Neural crest cell (in vitro differentiated cells): ENCODE measurements at places on chromosomes 1 and 21. TPM values are rescaled to one million over a fixed set of nuclear protein-coding genes. Genes with fewer than 3 reads are reported as not detected.

- no peak overlapping the region for H3K4me3 ChIP-seq
- H3K36me3 ChIP-seq, result peaks cover 4% of the 10 kb centered on the region
- H3K27me3 ChIP-seq, result no peaks in the 10 kb centered on the region
- no peak overlapping the region for H3K27ac ChIP-seq
- peaks cover 28% of the 10 kb centered on the region for H3K4me1 ChIP-seq
- no peak for DNase-seq
These were observed 499.6 kb upstream of the C1orf87 start for GRCh38 chr1:60573121-60573520.

DNA sequence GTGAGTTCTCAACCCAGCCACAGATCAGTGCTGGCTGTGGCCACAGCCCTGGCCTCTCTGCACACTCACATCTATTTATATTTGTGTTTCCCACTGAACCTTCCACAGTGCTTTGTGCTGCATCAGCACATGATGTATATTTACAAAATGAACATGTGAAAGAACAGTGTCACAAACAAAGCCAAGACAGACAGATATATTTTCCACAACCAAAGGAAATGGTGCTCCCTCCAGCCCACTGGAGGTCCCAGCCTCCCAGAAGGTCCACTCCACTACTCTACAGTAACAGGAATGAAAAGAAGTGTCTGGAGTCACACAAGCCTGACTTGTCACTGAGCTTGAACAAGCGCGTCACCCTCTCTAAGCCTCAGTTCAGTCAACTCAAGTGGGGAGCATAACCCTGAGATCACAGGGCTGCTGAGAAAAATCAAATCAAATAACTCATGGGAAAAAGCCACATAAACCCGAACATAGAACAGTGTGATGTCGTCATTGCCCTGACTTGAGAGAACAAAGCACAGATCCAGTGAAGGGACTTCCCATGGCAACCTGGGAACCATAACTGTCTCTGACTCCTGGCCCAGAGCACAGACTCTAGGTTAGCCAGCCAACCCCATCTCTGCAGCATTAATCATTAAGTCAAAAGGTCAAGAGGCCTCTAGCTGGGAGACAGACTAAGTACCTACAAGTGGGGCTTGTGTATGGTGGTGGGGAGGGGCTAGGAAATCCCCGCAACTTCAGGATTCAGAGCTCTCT, 121.2 kb downstream of the TRABD2B start:
- DNase-seq, result no peak
- peaks cover 10% of the 10 kb centered on the region for H3K4me1 ChIP-seq
- H3K36me3 ChIP-seq, result no peaks in the 10 kb centered on the region
- H3K27me3 ChIP-seq, result no peaks in the 10 kb centered on the region
- H3K4me3 ChIP-seq, result no peak overlapping the region
- H3K27ac ChIP-seq, result peak overlapping the region; percentile 73

GRCh38 chr1:156738407-156738806, 2.5 kb downstream of the MRPL24 start:
- H3K36me3 ChIP-seq, result peaks cover 2% of the 10 kb centered on the region
- peak overlapping the region; percentile 35 for H3K27ac ChIP-seq
- H3K27me3 ChIP-seq, result no peaks in the 10 kb centered on the region
- DNase-seq, result no peak

GRCh38 chr1:246613096-246613758, 47.0 kb downstream of the CNST start:
- no peak for DNase-seq
- no peaks in the 10 kb centered on the region for H3K36me3 ChIP-seq
- peak overlapping the region; percentile 80 for H3K27ac ChIP-seq
- H3K4me1 ChIP-seq, result peaks cover 11% of the 10 kb centered on the region
- no peak overlapping the region for H3K4me3 ChIP-seq

GRCh38 chr1:3625151-3625907, 514 bp downstream of the TPRG1L start:
- peak overlapping the region; percentile 93 for H3K4me3 ChIP-seq
- no peaks in the 10 kb centered on the region for H3K36me3 ChIP-seq
- H3K4me1 ChIP-seq, result peaks cover 22% of the 10 kb centered on the region
- no peak overlapping the region for H3K27ac ChIP-seq

DNA sequence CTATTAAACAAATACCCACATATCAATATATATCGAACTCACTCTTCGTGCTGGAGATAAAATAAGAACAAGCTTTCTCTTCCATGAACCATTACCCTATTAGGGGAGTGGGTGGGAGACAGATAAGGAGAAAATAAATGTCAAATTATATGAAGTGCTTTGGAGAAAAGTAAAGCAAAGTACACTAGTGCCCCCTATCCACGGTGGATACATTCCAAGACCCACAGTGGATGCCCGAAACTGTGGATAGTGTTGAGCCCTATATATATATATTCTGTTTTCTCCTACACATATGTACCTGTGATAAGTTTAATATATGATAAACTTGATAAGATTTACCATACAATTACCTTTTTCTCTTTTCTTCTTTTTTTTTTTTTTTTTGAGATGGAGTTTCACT, 54.6 kb downstream of the FH start:
- no peak overlapping the region for H3K4me3 ChIP-seq
- no peaks in the 10 kb centered on the region for H3K4me1 ChIP-seq
- DNase-seq, result no peak
- no peaks in the 10 kb centered on the region for H3K27me3 ChIP-seq
- no peaks in the 10 kb centered on the region for H3K36me3 ChIP-seq
- no peak overlapping the region for H3K27ac ChIP-seq

- peaks cover 8% of the 10 kb centered on the region for H3K4me1 ChIP-seq
- H3K36me3 ChIP-seq, result no peaks in the 10 kb centered on the region
- no peak overlapping the region for H3K27ac ChIP-seq
- DNase-seq, result no peak
- no peaks in the 10 kb centered on the region for H3K27me3 ChIP-seq
- no peak overlapping the region for H3K4me3 ChIP-seq
These were observed 159.6 kb downstream of the PCBP3 start for GRCh38 chr21:45802956-45803617.

GRCh38 chr1:239764546-239764945, 327.1 kb upstream of the FMN2 start:
- no peak for DNase-seq
- no peaks in the 10 kb centered on the region for H3K4me1 ChIP-seq
- H3K27me3 ChIP-seq, result no peaks in the 10 kb centered on the region
- no peaks in the 10 kb centered on the region for H3K36me3 ChIP-seq
- no peak overlapping the region for H3K4me3 ChIP-seq

GRCh38 chr1:14136152-14136763, 436.3 kb downstream of the PRDM2 start:
- H3K27ac ChIP-seq, result no peak overlapping the region
- H3K27me3 ChIP-seq, result no peaks in the 10 kb centered on the region
- H3K4me3 ChIP-seq, result no peak overlapping the region
- H3K4me1 ChIP-seq, result no peaks in the 10 kb centered on the region
- H3K36me3 ChIP-seq, result no peaks in the 10 kb centered on the region

- H3K27ac ChIP-seq, result no peak overlapping the region
- DNase-seq, result no peak
- H3K27me3 ChIP-seq, result no peaks in the 10 kb centered on the region
- peaks cover 33% of the 10 kb centered on the region for H3K4me1 ChIP-seq
These were observed 16.5 kb downstream of the SMAP2 start for GRCh38 chr1:40389871-40390560.

- no peaks in the 10 kb centered on the region for H3K36me3 ChIP-seq
- no peak overlapping the region for H3K4me3 ChIP-seq
- peaks cover 8% of the 10 kb centered on the region for H3K4me1 ChIP-seq
- no peak for DNase-seq
- H3K27ac ChIP-seq, result no peak overlapping the region
These were observed 349.1 kb upstream of the FMN2 start for GRCh38 chr1:239742416-239743109.

DNA sequence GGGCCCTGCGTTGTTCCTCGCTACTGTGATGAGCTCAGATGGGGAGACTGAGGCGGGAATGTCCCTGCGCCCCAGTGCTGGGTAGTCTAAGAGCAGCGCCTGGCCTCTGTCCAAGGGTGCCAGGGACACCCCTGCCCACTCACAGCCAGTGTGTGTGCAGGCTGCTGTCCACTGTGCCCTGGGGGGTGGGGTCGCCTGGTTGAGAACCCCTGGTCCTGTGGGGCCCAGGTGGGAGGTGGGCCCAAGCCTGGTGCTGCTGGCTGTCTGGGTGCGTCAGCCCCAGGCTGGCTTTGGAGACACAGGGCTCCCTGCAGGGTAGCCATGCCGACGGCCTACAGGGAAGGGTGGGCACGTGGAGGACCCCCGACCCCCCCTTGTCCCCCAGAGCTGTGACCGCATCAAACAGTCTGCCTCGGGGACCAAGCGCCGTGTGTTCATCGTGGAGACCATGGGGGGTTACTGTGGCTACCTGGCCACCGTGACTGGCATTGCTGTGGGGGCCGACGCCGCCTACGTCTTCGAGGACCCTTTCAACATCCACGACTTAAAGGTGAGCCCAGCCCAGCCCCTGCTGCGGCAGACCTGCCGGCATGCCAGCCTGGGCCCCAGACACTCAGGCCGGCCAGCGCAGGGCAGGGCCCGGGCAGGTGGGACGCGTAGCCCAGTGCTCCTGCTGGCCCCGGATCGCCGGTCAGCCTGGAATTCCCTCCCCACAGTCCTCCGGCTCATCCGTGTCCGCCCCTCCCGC, 14.9 kb downstream of the CFAP410 start:
- H3K4me1 ChIP-seq, result no peaks in the 10 kb centered on the region
- H3K36me3 ChIP-seq, result no peaks in the 10 kb centered on the region
- H3K27me3 ChIP-seq, result no peaks in the 10 kb centered on the region
- DNase-seq, result no peak
- H3K27ac ChIP-seq, result no peak overlapping the region

- H3K27ac ChIP-seq, result no peak overlapping the region
- peaks cover 17% of the 10 kb centered on the region for H3K4me1 ChIP-seq
- H3K27me3 ChIP-seq, result peaks cover 80% of the 10 kb centered on the region
These were observed 70.2 kb downstream of the FOXD2 start for GRCh38 chr1:47507881-47508701.

DNA sequence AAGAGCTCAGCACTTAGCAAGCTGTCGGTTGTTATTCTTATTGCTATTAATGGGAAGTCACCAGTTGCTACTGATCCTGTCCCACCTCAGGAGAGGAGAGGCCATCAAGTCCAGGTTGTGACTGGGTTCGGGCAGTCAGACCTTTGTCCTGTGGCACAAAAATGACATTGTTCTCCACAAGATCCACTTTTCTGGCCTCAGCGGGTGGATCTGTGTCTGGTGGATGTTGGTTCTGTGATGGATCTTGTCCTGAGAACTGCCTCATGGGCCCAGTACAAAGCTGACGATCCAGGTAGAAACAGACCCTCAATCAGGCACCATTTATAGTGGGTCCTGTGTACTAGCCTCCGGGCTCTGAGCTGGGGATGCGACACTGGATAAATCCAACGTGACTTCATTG, 26.9 kb downstream of the TRIM67 start:
- peaks cover 14% of the 10 kb centered on the region for H3K4me1 ChIP-seq
- DNase-seq, result no peak
- H3K36me3 ChIP-seq, result no peaks in the 10 kb centered on the region
- no peak overlapping the region for H3K27ac ChIP-seq

DNA sequence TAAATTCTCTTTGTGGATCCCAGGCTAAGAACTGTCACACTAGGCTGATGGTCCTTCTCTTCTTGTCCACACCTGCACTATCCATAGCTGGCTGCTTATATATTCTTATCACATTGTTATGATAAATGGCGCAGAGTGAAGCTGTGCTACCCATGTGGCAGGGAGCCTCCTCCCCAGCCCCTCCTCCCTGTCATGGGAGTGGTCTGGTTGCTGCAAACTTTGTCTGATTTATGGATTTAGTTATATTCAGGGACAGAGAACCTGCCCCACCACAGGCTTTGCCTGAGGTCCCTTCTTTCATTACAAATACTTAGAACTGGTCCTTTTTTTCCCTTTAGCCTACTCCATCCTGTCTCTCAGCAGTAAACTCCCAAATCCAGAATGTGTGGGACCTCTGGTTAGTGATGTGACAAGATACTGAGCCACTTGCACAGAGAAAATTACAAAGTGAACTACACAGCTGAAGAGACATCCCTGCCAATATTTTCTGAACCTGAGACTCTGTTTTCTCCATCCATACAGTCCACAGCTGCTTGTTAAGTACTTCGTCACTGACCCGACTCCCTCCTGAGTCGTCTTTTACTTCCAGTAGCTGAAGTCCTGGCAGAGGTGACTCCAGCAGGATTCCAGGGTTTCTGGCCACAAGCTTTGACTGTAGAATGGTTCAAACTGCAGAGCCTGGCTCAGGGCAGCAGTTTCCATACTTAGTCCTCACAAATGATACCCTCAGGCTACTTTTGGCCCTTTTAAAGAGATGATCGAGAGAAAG, 37.6 kb downstream of the PTGFRN start:
- H3K27ac ChIP-seq, result no peak overlapping the region
- H3K27me3 ChIP-seq, result no peaks in the 10 kb centered on the region
- peaks cover 10% of the 10 kb centered on the region for H3K36me3 ChIP-seq

- H3K4me3 ChIP-seq, result no peak overlapping the region
- peaks cover 8% of the 10 kb centered on the region for H3K27me3 ChIP-seq
- H3K4me1 ChIP-seq, result peaks cover 15% of the 10 kb centered on the region
- no peak overlapping the region for H3K27ac ChIP-seq
- H3K36me3 ChIP-seq, result no peaks in the 10 kb centered on the region
These were observed 99.7 kb upstream of the BEND5 start for GRCh38 chr1:48876330-48876785.

DNA sequence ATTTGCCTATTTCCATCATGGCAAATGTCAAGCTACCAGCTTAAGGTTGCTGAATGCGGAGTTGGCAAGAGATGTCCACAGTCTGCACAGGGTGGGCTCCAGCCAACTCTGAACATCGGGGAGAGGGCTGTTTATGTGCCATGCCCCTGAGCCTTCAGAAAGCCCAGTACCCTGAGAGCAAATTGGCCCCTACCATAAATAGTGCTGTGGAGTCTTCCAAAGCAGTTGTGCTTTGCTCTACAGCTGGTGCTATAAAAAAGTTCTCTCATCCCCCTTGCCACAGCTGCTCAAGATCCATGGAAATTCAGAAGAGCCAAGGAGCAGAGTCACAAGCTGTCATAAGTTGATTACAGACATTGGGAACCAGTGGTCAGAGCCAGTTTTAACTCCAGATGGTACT, 85.6 kb upstream of the CLDN14 start:
- no peak for DNase-seq
- H3K27me3 ChIP-seq, result peaks cover 30% of the 10 kb centered on the region
- H3K27ac ChIP-seq, result no peak overlapping the region
- no peaks in the 10 kb centered on the region for H3K4me1 ChIP-seq
- H3K4me3 ChIP-seq, result no peak overlapping the region

The HAO2 gene
- not detected in 2 replicates for total RNA-seq

The FCRL1 gene
- total RNA-seq, result not detected in 2 replicates

The AMY2A gene
- total RNA-seq, result not detected in 2 replicates

The VANGL2 gene
- 106 and 109 TPM in 2 replicates for total RNA-seq

The KRTAP19-1 gene
- not detected in 2 replicates for total RNA-seq

The BRINP3 gene
- total RNA-seq, result 0.45 and 0.77 TPM in 2 replicates

The AKNAD1 gene
- total RNA-seq, result 1.0 and 1.4 TPM in 2 replicates

The FCAMR gene
- not detected in 2 replicates for total RNA-seq

The PALMD gene
- 0.21 and 0.36 TPM in 2 replicates for total RNA-seq

The AMY1C gene
- total RNA-seq, result not detected in 2 replicates

The GRIK3 gene
- total RNA-seq, result 1.6 and 2.4 TPM in 2 replicates

The LCE2B gene
- total RNA-seq, result not detected in 2 replicates

The ST3GAL3 gene
- 34.8 and 37.4 TPM in 2 replicates for total RNA-seq

The NPHS2 gene
- total RNA-seq, result not detected in 2 replicates

The KIRREL1 gene
- 64.9 and 68.0 TPM in 2 replicates for total RNA-seq
